ENCODE measurements at places on chromosomes 1 and 21.

DNA sequence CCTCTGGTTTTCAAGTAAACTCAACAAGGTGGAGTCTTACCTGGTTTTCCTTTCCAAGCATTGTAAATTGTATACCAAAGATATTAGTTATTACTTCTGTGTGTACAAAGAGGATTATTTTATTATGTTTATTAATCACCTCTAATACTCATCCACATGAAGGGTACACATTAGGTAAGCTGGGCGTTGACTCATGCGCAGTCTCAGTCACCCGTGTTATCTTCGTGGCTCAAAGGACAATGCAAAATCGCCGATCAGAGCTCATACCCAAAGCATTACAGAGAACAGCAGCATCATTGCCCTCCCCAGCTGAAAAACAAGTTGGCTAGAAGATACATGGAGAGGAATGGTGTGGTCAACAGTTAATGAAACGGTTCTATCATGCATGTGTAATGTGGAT, 148.7 kb downstream of the NR5A2 start:
- DNase-seq, result no peak

- DNase-seq, result no peak
Measured at GRCh38 chr1:232904566-232904965, 45.8 kb upstream of the NTPCR start.

GRCh38 chr1:161721738-161722343, 497 bp downstream of the FCRLB start:
- DNase-seq, result no peak

DNA sequence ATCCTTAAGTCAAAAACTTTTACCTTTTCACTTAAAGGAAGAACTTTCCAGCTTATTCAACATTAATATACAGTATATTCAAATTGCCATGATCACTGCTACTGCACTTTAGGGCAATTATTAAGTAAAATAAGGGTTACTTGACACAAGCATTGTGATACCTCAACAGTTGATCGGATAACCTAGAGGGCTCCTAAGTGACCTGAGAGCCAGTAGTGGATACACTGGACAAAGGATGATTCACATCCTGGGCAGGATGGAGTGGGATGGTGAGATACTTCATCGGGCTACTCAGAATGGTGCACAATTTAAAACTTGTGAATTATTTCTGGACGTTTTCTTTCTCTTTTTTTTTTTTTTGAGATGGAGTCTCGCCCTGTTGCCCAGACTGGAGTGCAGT, 54.5 kb upstream of the PPM1J start:
- DNase-seq, result no peak

DNA sequence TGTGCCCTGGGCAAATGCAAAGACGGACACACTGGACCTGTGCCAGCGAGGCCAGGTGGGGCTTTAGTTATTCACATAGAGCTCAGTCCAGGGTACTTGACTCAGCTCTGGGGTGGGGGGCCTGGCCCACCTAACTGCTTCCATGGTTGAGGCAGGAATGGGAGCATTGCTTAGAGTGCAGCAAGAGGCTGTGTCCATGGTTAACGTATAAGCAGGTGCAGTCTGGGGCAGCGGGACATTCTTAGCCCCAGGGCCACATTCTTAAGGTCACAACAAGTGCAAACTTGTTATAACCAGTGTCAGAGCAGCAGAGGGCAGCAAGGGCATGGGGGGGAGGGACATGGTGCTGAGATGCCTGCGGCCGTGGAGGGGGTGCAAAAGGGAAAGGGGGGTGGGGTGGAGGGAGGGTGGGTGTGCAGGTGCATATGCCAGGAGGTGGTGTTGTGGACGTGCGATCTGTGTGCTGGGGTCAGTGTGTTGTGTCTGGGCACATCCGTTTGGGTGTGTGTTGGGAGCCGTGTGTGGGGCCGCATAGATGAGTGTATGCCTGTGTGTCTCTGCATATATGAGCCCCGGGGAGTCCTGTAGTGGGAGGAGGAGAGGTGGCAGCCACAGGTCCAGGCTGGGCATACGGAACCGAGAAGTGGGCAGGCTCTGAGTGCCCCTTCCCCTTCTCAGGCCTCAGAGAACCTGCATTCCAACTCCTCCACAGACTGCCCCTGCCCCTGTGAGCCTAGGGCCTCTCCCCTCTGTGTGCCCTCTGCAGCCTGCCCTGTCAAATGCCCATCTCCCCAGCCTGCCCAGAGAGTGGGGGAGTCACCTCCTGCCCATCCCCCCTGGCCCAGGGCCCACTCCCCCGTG, 8.4 kb downstream of the KCNJ10 start:
- no peak for DNase-seq
